ENCODE measurements at places on chromosomes 16 and 17. TPM values are rescaled to one million over a fixed set of nuclear protein-coding genes. Genes with fewer than 3 reads are reported as not detected.

Gene ALDOC
- total RNA-seq: 8.3 TPM

Gene HASPIN
- total RNA-seq: 0.14 TPM

Gene GFAP
- total RNA-seq: not detected

Gene EIF1
- 520 TPM for total RNA-seq

Gene PARN
- total RNA-seq: 26.9 TPM

DNA sequence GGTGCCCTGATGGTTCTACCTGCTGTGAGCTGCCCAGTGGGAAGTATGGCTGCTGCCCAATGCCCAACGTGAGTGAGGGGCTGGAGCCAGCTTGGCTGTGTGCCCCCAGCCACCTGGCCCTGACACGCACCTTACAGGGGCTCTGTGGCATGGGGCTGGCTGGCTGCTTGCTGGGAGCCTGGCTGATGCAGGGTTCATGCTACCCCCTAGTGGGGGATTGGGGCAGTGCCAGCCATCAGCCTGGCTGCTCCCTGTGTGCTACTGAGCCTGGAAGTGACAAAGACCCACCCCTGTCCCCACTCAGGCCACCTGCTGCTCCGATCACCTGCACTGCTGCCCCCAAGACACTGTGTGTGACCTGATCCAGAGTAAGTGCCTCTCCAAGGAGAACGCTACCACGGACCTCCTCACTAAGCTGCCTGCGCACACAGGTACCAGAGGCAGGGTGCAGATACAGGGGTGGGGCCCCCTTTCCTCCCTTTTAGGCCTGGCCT lies 5.7 kb downstream of the GRN start:
- peaks cover 6% of the 10 kb centered on the region for H3K27me3 ChIP-seq
- no peak overlapping the region for H3K4me3 ChIP-seq
- H3K4me1 ChIP-seq: peaks cover 14% of the 10 kb centered on the region
- no peak overlapping the region for H3K27ac ChIP-seq
- peaks cover 9% of the 10 kb centered on the region for H3K36me3 ChIP-seq

DNA sequence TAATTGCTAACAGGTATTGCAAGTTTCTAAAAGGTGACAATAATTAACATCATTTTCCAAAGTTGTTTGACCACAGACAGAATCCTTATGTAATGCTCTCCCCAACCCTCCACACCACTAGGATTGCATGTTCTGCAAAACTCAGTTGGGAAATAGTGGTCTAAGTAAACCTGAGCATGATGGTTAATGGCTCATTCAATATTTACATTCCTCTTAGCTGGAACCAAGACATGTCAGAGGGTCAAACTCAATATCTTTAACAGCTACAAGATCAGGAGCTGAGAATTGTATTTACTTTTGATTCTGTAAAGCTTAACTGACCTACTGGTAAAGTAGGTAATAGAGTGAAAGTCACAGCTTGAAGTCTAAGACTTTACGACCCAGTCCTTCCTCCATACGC lies 10.2 kb downstream of the MFSD6L start:
- no peaks in the 10 kb centered on the region for H3K27me3 ChIP-seq
- no peaks in the 10 kb centered on the region for H3K4me1 ChIP-seq

DNA sequence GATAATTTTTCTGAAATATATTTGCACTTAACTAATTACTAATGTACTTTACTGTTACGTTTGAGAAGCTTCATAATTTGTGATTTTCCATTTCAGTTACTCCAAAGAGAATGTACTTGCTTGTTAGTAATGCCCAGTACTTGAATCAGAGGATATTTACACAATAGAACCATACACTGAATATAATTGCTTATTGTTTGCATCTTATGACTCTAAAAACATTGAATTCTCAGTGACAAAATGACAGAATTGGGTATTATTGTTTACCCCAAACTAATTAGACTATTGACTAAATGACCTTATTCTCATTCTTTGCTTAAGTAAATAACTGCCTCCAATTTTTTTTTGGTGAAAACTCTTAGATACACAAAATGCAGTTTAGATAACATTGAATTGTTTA lies 8.9 kb downstream of the CCP110 start:
- DNase-seq: no peak
- no peaks in the 10 kb centered on the region for H3K27me3 ChIP-seq
- H3K36me3 ChIP-seq: no peaks in the 10 kb centered on the region
- H3K4me1 ChIP-seq: no peaks in the 10 kb centered on the region
- no peak overlapping the region for H3K27ac ChIP-seq

GRCh38 chr17:32356378-32356743 lies 6.4 kb downstream of the ZNF207 start:
- H3K4me1 ChIP-seq: peaks cover 49% of the 10 kb centered on the region
- H3K27me3 ChIP-seq: no peaks in the 10 kb centered on the region
- H3K4me3 ChIP-seq: no peak overlapping the region
- H3K27ac ChIP-seq: no peak overlapping the region
- H3K36me3 ChIP-seq: peaks cover 68% of the 10 kb centered on the region
- DNase-seq: no peak

- no peaks in the 10 kb centered on the region for H3K4me1 ChIP-seq
- no peak overlapping the region for H3K4me3 ChIP-seq
- H3K27ac ChIP-seq: no peak overlapping the region
- H3K27me3 ChIP-seq: no peaks in the 10 kb centered on the region
- H3K36me3 ChIP-seq: no peaks in the 10 kb centered on the region
- no peak for DNase-seq
Measured at GRCh38 chr16:68274441-68274840, 10.1 kb downstream of the SLC7A6 start.

GRCh38 chr16:18788828-18789514 lies 1.2 kb downstream of the RPS15A start:
- H3K36me3 ChIP-seq: no peaks in the 10 kb centered on the region
- H3K4me3 ChIP-seq: peak overlapping the region; percentile 82
- no peaks in the 10 kb centered on the region for H3K27me3 ChIP-seq
- no peak for DNase-seq
- peaks cover 9% of the 10 kb centered on the region for H3K4me1 ChIP-seq
- H3K27ac ChIP-seq: peak overlapping the region; percentile 91

GRCh38 chr16:29662729-29663015 lies 375 bp upstream of the SPN start:
- no peaks in the 10 kb centered on the region for H3K4me1 ChIP-seq
- peak overlapping the region; percentile 60 for H3K27ac ChIP-seq
- no peaks in the 10 kb centered on the region for H3K27me3 ChIP-seq
- no peaks in the 10 kb centered on the region for H3K36me3 ChIP-seq

DNA sequence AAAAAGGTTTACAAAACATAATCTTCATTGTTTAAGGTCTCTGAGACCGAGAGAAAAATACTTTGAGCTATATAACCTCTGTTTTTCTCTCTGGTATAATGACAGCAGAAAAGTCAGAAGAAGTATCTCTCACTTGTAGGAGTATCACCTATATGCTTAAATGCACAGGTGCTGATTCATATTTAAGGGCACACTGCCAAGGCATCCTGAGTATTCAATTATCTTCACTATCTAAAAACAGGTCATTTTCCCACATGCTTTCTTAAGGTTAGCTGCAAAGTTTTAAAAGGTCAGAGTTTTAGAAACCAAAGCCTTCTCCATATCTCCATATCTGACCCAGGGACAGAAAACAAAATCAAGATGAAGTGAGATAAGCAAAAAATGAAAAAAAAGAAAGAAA lies 99.3 kb upstream of the C17orf78 start:
- H3K27me3 ChIP-seq: no peaks in the 10 kb centered on the region
- no peaks in the 10 kb centered on the region for H3K36me3 ChIP-seq
- H3K27ac ChIP-seq: no peak overlapping the region
- H3K4me3 ChIP-seq: no peak overlapping the region
- DNase-seq: no peak

DNA sequence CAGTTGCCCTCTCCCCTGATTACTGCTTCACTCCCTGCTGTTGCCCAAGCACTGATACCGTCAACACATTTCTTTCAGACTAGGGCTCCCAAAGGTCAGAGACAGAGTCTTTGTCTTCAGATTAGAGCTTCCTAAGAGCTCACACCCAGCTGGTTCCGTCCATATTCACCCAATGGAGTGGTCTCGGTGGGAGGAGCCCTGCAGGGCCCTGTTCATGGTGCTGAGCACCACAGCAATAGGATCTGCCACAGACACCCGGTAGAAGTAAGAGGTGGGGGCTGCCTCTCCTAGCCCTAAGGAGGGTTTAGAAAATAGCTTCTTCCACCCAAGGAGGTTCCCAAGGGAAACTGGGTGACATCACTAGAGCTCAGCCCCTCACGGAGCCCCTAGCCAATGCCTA lies 128.3 kb downstream of the CCDC144A start:
- no peaks in the 10 kb centered on the region for H3K36me3 ChIP-seq
- H3K27me3 ChIP-seq: no peaks in the 10 kb centered on the region
- DNase-seq: no peak
- peaks cover 8% of the 10 kb centered on the region for H3K4me1 ChIP-seq

DNA sequence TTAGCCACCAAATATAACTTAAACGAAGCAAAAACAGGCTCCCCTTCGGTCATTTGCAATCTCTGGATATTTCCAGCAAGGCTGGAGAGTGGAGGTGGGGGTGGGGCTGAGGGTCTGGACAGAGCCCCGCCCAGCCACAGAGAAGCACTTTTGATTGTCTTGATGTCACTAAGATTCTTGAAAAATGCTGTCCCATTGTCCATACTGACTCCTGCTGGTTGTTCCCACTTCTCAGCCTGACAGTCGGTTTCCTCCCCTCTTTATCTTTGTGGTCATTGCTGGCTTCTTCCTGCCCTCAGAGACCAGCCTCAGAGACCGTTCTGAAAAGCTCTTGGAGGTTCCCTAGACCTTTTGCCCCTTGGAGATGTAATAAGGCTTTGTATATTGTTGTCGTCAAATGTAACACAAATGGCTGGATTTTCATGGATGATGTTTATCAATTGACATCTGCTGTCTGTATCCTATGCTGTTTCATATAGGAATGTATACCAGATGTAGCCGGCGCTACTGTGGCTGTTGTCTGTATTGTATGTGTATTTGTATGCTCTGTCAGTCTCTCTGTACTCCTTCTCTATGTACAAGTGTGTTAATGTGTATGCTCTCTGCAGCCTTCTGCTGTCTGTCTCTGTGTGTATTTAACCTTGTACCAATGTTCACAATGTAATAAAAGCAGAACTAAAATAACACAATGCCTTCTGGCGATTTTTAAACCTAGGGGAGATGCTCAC lies 94.8 kb upstream of the DNAH9 start:
- H3K4me3 ChIP-seq: no peak overlapping the region
- H3K4me1 ChIP-seq: no peaks in the 10 kb centered on the region
- no peak overlapping the region for H3K27ac ChIP-seq
- H3K27me3 ChIP-seq: no peaks in the 10 kb centered on the region
- H3K36me3 ChIP-seq: no peaks in the 10 kb centered on the region

DNA sequence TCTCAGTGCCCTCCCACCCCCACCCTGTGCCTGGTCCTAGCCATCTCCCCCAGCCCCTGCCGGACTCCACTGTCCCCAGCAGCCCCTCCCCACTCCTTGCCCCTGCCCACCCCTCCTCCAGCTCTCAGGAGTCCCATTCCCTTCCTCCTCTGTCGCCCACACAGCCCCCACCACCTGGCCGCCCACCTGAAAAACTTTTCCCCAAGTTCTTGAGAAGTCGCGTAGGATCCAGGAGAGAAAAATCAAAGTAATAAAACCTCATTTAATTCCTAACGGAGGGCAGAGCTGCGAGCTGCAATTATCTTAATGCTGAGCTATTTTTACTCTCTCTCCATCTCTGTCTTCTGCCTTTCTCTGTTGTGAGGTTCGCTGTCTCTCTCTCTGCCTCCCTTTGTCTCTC lies 2.4 kb upstream of the PPP1R1B start:
- H3K36me3 ChIP-seq: no peaks in the 10 kb centered on the region
- H3K4me3 ChIP-seq: no peak overlapping the region
- peaks cover 45% of the 10 kb centered on the region for H3K27me3 ChIP-seq
- H3K4me1 ChIP-seq: peaks cover 50% of the 10 kb centered on the region
- DNase-seq: no peak

DNA sequence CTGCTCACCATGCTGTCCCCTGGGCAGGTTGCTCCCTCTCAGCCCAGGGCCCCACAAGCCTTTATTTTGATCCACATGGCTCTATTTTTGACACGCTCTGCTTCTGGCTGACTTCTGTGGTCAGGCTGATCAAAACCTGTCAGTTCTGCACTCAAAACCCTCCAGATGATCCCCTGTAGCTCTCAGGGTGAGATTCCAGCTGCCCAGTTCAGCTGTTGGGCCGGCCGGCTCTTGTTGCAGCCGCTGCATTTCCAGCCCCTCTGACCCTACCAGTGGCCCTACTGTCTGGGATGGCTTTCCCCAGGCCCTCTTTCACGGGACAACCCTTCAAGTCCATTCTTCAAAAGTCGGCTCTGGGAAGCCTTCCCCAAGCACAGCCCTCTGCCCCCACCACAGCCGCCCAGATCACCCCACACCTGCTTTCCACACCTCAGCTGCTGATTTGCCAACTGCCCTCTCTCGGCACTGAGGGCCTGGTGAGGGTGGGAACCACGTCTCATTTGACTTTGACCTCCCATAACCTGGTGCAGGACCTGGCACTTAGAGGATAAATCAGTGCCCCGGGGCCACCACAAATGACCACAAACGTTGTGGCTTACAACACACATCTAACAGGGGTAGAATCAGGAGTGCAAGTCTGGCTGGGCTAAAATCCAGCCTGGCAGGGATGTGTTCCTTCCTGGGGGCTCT lies 16.3 kb upstream of the CACNG4 start:
- DNase-seq: no peak
- peaks cover 22% of the 10 kb centered on the region for H3K27me3 ChIP-seq
- no peaks in the 10 kb centered on the region for H3K36me3 ChIP-seq
- no peaks in the 10 kb centered on the region for H3K4me1 ChIP-seq

- no peak overlapping the region for H3K27ac ChIP-seq
- DNase-seq: no peak
- no peaks in the 10 kb centered on the region for H3K36me3 ChIP-seq
Measured at GRCh38 chr17:9577373-9577709, 899 bp downstream of the CFAP52 start.

GRCh38 chr17:82338858-82339633 lies 5.5 kb upstream of the SECTM1 start:
- H3K36me3 ChIP-seq: no peaks in the 10 kb centered on the region
- H3K4me1 ChIP-seq: peaks cover 33% of the 10 kb centered on the region
- no peaks in the 10 kb centered on the region for H3K27me3 ChIP-seq
- peak overlapping the region; percentile 21 for H3K4me3 ChIP-seq
- peak; percentile 72 for DNase-seq

DNA sequence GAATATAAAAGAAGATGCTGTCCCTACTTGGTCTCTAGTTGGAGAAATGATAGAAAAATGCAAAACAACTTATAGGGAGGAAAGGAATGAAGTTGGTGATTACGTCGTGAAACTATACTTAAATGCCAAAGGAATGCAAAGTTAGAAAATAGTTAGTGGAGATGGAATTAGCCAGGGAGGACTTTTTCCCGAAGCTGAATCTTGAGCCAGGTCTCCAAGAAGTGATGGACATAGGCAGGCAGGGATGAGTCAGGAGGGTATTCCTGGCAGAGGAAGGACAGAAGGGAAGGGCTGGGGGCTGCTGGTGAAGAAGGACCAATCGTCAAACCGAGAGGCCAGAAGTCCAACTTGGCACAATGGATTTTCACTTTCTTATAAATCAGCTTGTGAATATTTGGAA lies 1.8 kb downstream of the SNTB2 start:
- peaks cover 29% of the 10 kb centered on the region for H3K4me1 ChIP-seq
- DNase-seq: no peak
- H3K4me3 ChIP-seq: peak overlapping the region; percentile 79
- peak overlapping the region; percentile 98 for H3K27ac ChIP-seq
- H3K27me3 ChIP-seq: no peaks in the 10 kb centered on the region
- no peaks in the 10 kb centered on the region for H3K36me3 ChIP-seq

All from transverse colon (tissue), 4 donors.